Stimulated activated CD4-positive, alpha-beta T cell treated with anti-CD3 and anti-CD28 coated beads, Interleukin-2, amount 100 ng/mL, for 24 hours (primary cell): ENCODE measurements at places on chromosomes 5 and 9.

- no peak for DNase-seq
These were observed 169.7 kb downstream of the GLIS3 start for GRCh38 chr9:4130166-4130565.

GRCh38 chr9:94822273-94822672 lies 95.8 kb downstream of the AOPEP start:
- no peak for DNase-seq

- no peak for DNase-seq
These were observed 386.9 kb downstream of the CETN3 start for GRCh38 chr5:90022711-90023053.

DNA sequence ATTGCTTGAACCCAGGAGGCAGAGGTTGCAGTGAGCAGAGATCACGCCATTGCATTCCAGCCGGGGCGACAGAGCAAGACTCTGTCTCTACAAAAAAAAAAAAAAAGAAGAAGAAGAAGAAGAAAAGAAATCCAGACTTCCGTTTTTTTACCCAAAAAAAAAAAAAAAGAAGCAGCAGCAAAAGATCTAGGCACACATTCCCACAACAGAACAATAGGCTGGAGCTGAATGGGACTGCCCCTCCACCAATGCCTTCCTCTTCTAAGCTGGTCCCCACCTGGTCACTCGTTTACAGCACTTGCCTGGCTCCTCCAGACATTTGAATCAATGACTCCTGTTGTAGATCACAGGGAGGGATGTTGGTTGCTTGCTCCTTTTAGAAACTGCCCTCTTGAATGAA lies 1.6 kb upstream of the LMAN2 start:
- no peak for DNase-seq

- DNase-seq: no peak
These were observed 35.2 kb downstream of the RLN2 start for GRCh38 chr9:5269249-5269715.

DNA sequence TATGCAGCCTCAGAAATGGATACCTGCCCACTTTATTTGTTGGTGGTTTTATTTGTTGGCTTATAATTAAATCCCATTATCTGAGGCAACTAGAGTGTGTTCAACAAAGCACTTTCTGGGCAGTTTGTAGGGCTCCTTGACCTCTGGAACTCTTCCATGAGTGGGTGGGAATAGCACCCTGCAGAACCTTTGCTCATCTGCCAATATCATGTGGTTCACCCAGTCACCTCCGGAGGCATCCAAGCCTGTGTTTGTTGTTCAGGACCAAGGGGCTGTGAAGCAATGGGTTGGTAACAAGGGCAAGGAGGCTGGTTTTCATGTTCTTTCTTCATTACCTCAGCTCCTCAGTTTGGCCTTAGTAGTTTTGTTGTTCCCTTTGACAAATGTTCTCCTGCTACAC lies 314.0 kb downstream of the NDUFS4 start:
- no peak for DNase-seq

DNA sequence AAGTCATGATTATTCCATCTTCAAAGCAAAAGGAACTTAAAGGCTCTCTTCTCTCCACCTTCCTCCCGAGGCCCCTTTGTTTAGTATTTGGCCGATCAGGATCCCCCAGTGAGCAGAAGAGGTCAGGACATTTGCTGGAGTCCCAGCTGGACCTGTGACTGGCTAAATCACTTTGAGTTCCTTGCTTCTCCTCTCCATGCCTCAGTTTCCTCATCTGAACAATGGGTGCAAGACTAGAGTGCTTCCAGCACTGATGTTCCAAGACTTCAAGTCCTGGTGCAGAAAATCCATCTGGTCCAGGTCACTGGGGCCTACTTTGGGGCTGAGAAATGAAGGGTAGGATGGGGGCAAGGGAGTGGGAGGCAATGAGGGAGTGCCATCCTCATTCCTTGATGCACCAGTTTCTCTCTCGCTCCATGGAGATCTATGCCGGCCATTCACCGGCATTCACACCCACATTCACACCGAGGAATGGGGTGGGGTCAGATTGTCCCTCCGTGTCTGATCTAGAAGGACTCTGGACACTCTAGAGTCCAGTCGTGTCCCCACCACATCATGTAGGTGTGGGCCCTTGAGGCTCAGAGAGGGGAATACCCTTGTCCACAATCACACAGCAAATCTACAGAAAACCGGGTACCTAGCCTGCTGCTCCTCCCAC lies 38.7 kb upstream of the IL17B start:
- no peak for DNase-seq

- peak; percentile 89 for DNase-seq
These were observed at the start of gene CTNNAL1 for GRCh38 chr9:109012876-109013678. TSS of gene CTNNAL1 (minus strand) at chr9:109013499. CDS start at chr9:109013442, 57 bp downstream.

GRCh38 chr9:135752281-135753204 lies 50.6 kb downstream of the KCNT1 start:
- DNase-seq: no peak

- DNase-seq: no peak
These were observed 229.1 kb downstream of the MTRR start for GRCh38 chr5:8098081-8098480.

- no peak for DNase-seq
These were observed 604.5 kb upstream of the KLF4 start for GRCh38 chr9:108093773-108094675.

- peak; percentile 44 for DNase-seq
These were observed 2.9 kb downstream of the OR2S2 start for GRCh38 chr9:35954942-35955546.

DNA sequence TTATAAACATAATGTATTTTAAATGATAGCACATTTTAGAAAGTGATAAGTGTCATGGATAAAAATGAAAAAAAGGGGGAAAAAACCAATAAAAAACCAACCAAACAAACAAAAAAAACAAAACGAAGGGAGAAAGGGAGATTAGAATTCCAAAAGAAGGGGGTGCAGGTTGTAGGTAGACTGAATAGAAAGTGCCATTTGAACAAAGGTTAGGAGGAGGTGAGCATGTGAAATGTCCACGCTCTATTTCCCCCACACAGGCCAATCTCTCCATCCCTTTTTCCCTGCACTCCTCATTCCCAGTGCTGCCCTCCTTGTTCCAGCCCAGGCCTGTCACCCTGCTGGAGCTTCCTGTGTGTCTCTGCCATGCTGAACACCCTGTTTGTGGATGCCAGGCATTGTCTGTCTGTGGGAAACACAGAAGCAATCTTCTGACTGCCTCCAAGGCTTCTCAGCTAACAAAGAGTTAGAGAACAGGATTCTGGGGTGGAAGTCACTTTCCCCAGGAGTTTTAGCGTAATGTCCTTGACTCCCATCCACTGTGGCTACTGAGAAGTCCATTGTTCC lies 138.8 kb downstream of the ADAMTS16 start:
- no peak for DNase-seq

GRCh38 chr9:112762726-112763518 lies 12.4 kb downstream of the SNX30 start:
- DNase-seq: no peak

- DNase-seq: no peak
These were observed 79.0 kb downstream of the ZNF462 start for GRCh38 chr9:106941916-106942315.

DNA sequence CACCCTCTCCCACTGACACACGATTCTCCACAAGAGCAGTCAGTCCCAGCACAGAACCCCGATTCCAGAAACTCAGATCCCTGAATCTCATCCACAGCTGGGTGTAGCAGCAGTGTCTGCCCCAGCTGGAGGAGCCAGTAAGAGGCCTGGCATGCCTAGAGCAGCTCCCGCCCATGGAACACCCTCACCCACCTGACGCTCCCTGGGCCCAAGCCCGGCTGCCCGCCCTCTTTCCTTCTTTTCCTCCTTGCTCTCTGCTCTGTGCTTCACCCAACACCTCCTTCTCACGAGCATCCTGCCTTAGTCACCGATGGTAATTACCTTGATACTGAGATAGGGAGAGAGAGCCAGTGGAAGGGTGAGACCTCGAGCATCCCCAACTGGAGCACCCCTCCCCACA lies 8.7 kb downstream of the PCDH1 start:
- no peak for DNase-seq

DNA sequence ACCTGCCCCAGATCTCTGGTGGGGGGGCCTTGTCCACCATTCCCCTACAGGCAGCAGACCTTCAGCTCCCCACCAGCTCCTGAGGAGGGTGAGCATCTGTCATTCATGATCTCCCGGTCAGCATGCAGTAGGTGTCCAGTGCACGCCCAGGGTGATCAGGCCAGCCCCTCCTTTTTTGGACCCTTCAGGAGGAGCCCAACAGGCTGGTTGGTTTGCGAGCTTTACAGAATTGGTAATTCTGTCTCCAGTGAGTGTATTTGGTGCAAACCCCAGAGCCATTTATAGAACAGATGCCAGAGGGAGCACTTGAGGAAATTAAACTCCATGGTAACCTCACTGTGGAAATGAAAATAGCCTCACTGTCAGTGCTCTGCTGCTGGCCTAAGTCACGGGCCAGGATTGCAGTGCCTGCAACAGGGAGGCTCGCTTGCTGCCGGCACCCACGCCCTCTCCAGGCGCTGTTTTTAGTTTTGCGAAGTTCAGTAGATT lies 23.4 kb downstream of the WNK2 start:
- DNase-seq: no peak

- peak; percentile 38 for DNase-seq
These were observed 140.6 kb downstream of the ERCC6L2 start for GRCh38 chr9:96015876-96016686.

DNA sequence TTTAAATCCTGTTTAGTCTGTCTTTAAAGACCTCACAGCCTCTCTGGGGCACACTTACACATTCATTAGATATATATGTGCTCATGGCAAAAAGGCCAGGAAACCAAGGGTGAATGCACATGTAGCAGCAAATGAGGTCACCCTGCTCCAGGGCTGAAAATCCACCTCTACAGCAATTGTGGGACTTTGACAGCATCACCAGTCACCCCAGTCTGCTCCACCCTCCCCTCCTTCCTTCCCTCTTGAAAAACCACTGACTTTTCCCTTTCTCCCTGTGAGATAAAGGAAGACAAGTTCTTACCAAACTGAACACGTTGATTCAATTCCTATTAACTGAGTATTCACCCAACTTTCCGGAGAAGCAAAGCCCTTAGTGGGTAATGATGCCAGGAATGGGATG lies 15.2 kb upstream of the SH3RF2 start:
- DNase-seq: no peak

DNA sequence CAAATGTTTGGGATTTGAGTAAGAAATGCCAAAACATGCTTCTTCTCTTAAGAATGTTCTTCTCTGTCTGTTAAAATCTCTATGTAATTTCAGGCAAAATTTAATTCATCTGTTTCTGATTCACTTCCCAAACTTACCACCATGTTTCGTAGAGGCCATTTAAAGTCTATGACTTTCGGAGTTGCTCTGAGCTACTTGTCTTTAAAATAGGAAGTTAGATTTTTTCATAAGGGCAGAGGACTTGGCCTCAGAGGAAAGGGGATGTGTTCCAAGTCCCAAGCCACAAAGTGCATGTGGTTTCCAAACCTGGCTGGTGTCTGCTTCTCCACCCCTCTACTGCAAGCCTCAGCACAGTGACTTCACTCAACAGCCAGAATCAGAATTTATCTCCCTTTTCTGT lies 111.3 kb upstream of the ADRA1B start:
- no peak for DNase-seq

DNA sequence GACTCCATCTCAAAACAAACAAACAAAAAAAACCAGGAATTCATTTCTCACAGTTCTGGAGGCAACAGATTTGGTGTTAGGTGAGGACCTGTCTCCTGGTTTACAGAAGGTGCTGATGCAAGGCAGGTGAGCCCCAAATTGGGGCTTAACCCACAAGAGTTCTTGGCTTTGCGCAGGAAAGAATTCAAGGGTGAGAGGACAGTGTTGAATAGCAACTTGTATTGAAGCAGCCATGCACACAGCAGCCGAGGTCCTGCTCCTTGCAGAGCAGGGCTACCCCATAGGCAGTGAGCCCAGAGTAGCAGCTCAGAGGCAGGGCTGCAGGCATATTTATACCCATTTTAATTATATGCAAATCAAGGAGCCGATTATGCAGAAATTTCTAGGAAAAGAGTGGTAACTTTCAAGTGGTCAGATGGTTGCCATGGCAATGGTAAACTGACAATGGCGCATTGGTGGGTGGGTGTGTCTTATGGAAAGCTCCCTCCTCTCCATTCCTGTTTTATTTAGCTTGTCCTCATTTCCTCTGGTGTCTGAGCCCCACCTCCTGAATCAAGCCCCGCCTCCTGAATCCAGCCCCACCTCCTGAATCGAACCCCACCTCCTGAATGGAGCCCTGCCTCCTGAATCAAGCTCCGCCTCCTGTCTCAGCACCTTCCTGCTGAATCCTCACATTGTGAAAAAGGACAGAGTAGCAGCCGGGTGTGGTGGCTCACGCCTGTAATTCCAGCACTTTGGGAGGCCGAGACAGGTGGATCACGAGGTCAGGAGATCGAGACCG lies 34.5 kb upstream of the COL5A1 start:
- DNase-seq: no peak

DNA sequence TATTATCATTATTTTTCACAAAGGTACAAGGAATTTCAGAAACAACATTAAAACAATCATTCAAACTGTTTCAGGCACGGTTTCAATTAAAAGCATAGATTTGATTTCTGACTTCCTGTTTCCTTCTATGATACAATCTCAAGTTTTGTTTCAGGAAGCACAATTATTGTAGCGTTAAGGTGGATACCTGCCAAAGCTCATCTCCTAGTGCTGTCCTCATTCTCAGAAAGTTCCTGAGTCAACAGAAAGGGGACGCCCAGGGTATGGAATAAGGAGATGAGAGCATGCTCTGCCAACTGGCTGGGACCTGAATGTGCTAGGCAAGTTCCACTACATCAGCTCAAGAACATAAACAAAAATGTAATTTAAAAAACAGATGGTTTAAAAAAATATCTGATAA lies 2.0 kb upstream of the TRIM14 start:
- DNase-seq: no peak

GRCh38 chr5:160039810-160040470 lies 31.0 kb downstream of the TTC1 start:
- no peak for DNase-seq

DNA sequence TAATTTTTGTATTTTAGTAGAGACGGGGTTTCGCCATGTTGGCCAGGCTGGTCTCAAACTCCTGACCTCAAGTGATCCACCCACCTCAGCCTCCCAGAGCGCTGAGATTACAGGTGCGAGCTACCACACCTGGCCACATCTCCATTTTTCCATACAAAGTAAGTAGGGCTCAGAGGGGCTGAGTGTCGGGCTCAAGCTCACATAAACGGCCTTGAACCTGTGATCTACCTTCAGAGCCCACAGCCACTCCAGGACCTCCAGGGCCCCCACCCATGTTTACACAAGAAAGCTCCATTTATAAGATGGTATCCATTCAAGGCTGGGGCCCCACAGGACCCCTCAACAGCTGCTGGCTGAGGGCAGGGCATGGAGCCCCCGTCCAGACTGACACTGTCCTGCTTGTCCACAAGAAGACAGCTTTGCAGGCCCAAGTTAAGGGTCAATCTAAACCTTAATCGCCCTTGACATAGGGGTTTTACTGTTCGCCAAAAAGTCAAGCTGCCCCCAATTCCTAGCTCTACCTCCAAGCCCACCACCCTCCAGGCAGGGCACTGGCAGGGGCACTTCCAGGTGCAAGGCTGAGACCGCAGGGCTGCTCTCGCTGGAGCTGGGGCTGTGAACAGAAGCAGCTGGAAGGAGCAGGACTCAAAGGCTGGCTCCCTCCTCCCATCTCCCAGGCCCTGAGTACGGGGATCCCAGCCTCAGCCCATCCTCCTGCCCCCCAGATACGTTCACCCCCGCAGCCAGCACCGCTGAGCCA lies 18.9 kb downstream of the FAM78A start:
- peak; percentile 19 for DNase-seq

- no peak for DNase-seq
These were observed 49.9 kb upstream of the OTULINL start for GRCh38 chr5:14531668-14532067.
